Suppressor macrophage treated with lipopolysaccharide for 4 hours (primary cell): ENCODE measurements at places on chromosomes 2 and 18.

- DNase-seq, result no peak
Measured at GRCh38 chr2:1656326-1656960, 87.9 kb downstream of the PXDN start.

GRCh38 chr2:234496835-234497593, at the start of gene ARL4C:
TSS of gene ARL4C (minus strand) at chr2:234497081. CDS start at chr2:234496586, 495 bp downstream.
- DNase-seq, result peak; percentile 79

- DNase-seq, result no peak
Measured at GRCh38 chr2:237131749-237132533, 46.3 kb downstream of the COPS8 start.

GRCh38 chr2:202717598-202718310, 83.0 kb downstream of the FAM117B start:
- no peak for DNase-seq

- DNase-seq, result peak; percentile 34
Measured at GRCh38 chr18:51196118-51196810, 1.2 kb downstream of the MEX3C start.

DNA sequence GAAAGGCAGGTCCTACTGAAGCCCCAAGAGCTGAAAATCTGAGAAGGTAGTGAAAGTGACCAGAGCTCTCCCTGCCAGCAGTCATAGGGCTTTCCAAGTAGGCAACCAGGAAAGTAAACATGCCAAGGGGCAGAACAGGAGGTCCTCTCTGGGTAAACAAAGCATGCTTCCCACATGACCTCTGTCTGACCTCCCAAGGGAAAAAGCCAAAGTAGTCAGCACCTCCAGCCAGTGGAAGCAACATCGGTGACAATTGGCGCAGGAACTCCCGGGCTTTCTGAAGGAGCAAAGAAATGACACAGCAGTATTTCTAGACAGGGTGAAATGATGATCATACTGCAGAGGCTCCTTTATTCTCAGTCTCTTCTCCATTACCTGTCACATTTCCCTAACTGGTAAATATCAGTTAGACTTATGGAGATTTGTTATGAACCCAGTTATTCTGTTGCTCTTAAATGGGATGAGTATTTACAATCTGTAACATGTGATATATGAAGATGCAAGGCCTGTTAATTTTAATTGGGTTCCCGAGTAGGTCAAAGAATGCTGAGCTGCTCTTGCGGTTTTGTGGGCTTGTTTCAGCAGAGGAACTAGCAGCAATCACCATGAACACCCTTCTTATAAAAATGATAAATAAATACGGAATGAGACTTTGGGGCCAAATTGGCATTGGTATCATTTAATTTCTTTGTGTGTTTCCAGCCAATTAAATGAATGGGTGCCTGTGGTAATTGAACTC, 321.0 kb downstream of the RND3 start:
- no peak for DNase-seq

GRCh38 chr2:151900331-151900730, 72.1 kb upstream of the ARL5A start:
- no peak for DNase-seq

- DNase-seq, result no peak
Measured at GRCh38 chr2:15820927-15821326, 119.4 kb upstream of the MYCN start.

DNA sequence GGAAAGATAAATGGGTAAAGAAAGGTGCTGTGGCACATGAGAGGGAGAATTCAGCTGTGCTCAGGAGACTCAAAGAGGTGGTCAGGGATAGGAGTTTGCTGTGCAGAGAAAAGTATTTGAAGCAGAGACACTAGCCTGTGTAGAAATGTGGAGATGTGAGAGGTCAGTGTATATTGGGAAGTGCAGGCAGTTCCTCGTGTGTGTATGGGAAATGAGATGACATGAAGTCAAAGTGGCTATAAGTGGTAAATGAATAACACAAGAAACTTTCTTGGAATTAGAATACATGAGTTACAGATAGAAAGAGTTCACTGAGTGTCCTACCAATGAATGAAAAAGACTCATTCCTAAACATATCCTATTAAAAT, 11.6 kb downstream of the MAP3K20 start:
- no peak for DNase-seq

GRCh38 chr18:3088449-3088848, 75.5 kb upstream of the LPIN2 start:
- DNase-seq, result no peak

- no peak for DNase-seq
Measured at GRCh38 chr2:145026456-145027455, 506.8 kb upstream of the ZEB2 start.

GRCh38 chr2:240946654-240947053, 40.5 kb downstream of the CROCC2 start:
- peak; percentile 60 for DNase-seq

DNA sequence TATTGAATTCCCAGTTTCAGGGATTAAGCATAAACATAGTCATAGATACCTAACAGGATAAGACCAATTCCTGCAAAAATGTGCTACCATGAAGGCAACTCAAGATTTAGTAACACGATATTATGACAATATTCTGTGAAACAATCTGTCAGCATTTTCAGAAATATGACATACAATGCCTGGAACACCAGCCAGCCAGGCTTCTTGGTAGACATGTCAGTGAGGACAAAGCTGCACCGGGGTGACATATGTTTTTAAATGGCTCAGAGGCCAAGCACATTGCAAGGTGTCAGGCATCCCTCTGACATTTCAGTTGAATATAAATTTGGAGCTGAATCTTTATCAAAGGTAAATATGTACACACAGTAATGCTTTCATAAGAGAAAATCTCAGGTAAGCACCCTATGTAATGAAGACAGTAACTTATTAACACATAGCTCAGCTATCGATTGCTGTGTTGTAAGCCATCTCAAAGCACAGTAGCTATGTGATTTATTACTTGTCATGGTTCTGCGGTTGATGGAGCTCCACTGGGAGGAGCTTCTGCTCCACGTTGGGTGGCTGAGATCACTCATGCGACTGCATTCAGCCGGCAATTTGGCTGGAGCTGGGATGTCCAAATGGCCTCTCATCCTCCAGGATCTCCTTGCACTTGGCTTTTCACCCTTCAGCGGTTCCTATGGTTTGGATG, 31.9 kb upstream of the EML6 start:
- DNase-seq, result no peak

- DNase-seq, result no peak
Measured at GRCh38 chr2:232299084-232299483, 79.5 kb upstream of the ALPP start.

DNA sequence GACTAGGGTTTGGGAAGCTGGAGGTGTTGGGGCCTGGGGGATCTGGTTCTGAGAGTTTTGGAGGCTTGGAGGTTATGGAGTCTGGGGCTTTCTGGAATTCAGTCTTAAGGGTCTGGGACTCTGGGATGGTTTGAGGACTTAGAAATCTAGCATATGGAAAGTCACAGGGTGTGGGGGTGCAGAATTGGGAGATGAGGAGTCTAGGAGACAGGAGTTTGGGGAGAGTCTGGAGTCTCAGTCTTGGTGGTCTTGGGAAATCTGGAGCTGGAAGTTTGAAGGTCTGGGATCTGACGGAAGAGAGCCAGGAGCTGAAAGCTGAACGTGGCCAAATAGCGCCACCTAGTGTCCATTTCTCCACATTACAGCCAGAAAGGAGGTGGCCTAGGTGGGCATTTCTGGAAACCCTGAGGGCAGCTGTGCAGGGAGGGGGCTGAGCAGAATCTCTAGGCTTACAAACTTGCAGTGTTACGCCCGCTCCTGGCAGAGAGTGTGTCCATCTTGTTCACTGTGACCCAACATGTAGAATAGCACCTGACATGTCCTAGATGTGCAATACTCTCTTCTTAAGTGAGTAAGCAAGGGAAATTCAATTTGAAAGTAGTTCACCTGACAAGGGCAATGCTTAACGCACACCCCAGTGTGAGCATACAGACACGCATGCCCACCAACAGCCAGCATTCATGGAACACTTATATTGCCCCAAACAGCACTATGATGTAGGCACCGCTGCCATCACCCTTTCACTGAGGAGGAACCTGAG, 204.8 kb downstream of the TFCP2L1 start:
- peak; percentile 65 for DNase-seq

DNA sequence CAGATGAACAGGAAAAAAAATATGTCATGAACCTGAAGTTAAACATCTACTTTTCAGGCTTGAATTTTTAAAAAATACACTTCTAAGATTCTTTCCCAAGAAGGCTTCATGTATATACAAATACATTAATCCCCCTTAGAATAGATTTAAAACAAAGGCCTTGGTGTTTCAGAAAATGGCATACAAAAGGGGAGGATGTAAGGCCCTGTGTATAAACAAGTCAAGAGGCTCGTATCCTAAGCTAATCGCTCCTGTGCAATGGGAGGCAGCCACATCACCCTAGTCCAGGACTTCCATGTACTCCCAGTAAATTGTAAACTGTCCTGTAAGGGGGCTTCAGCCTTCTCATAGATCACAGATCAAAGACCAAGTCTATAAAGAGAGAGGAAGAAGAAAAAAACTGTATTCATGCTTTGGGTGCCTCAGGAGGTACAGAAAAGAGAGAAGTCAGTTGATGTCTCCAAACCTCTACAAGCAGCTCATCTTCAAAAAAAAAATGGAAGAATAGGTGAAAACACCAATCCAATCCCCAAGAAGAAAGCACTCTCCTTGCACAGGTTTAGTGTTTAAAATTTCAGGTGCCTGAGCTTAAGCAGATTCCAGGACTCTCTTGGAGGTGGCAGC, 53.9 kb downstream of the ANKRD44 start:
- DNase-seq, result no peak

- DNase-seq, result no peak
Measured at GRCh38 chr18:48359626-48360025, 49.6 kb downstream of the ZBTB7C start.

DNA sequence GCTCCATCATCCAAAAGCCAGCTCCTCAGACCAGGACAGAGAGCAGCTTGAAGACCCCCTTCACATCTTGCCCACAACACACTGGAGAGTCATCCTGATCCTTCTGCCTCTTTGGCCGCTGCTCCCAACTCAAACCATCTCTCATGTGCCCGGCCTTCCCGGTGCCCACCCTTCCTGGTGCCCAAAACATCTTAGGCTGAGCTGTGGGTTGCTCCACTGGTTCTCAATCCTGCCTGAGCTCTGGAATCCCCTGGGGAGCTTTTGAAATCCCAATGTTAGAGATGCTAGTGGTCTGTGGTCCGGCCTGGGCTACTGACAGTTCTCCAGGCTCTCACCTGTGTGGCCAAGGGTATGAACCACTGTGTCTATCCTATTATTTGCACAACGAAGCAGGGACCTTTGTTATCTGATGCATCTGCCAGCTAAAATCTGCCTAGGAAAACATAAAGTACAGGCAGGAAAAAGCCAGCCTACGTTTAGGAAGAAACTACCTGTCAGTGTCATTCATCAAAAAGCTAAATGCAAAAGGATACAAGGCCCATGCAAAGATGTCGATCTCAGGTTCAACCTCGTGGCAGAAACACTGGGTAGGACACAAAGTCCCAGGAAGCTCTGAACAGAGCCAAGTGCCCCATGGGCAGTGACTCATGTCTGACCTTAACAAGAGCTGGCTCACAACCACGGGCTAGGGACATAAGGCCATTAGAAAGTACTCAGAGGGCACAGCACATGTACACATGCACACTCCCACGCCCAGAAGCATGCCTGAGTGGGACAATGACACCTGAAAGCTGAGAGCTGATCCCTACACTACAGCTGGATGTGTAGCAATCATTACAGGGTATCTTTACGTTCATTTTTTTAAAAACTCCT, 30.8 kb downstream of the TBC1D8 start:
- peak; percentile 94 for DNase-seq

- DNase-seq, result peak; percentile 66
Measured at GRCh38 chr2:206392118-206392517, 51.2 kb upstream of the ADAM23 start.
